ENCODE measurements at places on chromosomes 12 and 14. TPM values are rescaled to one million over a fixed set of nuclear protein-coding genes. Genes with fewer than 3 reads are reported as not detected.

Gene SAMD15
- total RNA-seq = 8.1 TPM

Gene GPR68
- 5.9 TPM for total RNA-seq

Gene ACADS
- 4.2 TPM for total RNA-seq

Gene RFLNA
- 5.9 TPM for total RNA-seq

Gene RERG
- total RNA-seq = 2.2 TPM

Measured in occipital lobe (tissue), 3 donors.